Psoas muscle (tissue), 8 donors: ENCODE measurements at places on chromosomes 3 and 15. TPM values are rescaled to one million over a fixed set of nuclear protein-coding genes. Genes with fewer than 3 reads are reported as not detected.

SCG3 gene
- not detected for total RNA-seq

C3orf22 gene
- not detected for total RNA-seq

DNAH12 gene
- total RNA-seq: 0.12 TPM

WNT5A gene
- total RNA-seq: 2.8 TPM

NR2E3 gene
- not detected for total RNA-seq

GATA2 gene
- total RNA-seq: 5.4 TPM

PLA2G4E gene
- total RNA-seq: not detected

XXYLT1 gene
- total RNA-seq: 3.5 TPM

EFCC1 gene
- total RNA-seq: 0.38 TPM

SIDT1 gene
- total RNA-seq: 0.48 TPM

DNA sequence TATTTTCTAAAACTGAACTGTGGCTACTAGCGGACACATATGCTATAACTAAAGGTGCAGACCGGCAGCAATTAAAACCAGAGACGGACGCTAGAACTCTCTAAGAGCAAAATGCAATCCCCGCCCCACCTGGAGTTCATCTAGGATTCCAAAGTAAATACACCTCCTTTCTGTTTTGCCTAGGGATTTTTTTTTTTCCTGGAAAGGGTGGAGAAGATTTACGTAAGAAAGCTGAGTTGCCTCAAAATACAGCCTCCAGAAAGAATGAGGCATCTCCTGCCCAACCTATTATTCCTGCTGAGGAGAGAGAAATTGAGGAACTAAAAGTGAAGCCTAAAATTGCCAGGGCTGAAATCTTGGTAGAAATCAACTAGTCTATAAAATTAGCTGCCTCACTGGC lies 150.2 kb downstream of the TP63 start:
- no peak for DNase-seq
- H3K27ac ChIP-seq: peak overlapping the region; percentile 90
- no peaks in the 10 kb centered on the region for H3K27me3 ChIP-seq
- peaks cover 41% of the 10 kb centered on the region for H3K4me1 ChIP-seq

- H3K27ac ChIP-seq: no peak overlapping the region
- no peaks in the 10 kb centered on the region for H3K4me1 ChIP-seq
- H3K36me3 ChIP-seq: peaks cover 83% of the 10 kb centered on the region
- H3K4me3 ChIP-seq: no peak overlapping the region
- DNase-seq: no peak
- no peaks in the 10 kb centered on the region for H3K27me3 ChIP-seq
Measured at GRCh38 chr15:100332721-100333120, 9.1 kb downstream of the ADAMTS17 start.

- H3K27me3 ChIP-seq: peaks cover 4% of the 10 kb centered on the region
- H3K36me3 ChIP-seq: no peaks in the 10 kb centered on the region
- H3K4me1 ChIP-seq: no peaks in the 10 kb centered on the region
Measured at GRCh38 chr15:97875025-97875512, 85.4 kb upstream of the ARRDC4 start.

DNA sequence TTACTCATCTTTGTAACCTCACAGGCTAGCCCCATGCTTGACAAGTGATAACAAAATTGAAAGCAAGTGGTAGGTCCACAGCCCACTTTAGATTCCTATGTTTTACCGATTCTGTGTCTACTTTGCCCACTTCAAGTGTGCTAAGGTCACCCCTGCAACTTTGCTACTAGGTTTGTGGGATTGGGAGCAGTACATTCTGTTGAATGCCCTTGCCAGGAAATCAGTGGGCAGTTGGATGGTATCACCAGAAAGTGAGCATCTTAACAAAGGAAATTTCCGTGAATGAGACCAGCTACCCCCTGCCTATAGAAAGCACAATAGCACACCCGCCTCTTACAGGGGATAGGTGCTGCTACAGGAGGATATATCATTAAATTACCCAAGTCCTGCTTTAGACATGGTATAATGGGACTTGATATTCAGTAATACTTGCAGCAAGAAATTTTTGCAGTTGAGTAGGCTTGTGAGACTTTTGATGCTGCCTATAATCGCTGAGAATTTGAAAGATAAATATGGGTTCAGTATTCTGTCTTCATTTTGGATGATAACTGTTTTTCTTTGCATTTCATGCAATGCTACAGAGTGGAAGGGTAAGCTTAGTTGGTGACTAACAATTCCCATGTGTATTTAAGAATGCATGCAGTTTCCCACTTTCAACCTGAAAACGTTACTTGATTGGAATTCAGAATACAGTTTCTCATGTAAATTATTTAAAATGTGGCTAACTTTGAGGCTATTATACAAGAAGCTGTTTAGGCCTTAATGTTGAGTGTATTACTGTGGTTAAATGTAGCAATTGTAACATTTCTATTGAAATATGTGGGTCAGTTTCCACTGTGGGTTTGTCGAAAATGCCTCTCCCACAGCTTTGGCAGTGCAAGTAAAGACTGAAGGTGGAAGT lies 9.5 kb downstream of the EBLN2 start:
- DNase-seq: no peak
- no peak overlapping the region for H3K27ac ChIP-seq
- H3K36me3 ChIP-seq: no peaks in the 10 kb centered on the region
- H3K4me3 ChIP-seq: no peak overlapping the region
- H3K4me1 ChIP-seq: peaks cover 11% of the 10 kb centered on the region

GRCh38 chr15:33179874-33180273 lies 14.6 kb downstream of the FMN1 start:
- no peaks in the 10 kb centered on the region for H3K36me3 ChIP-seq
- H3K4me3 ChIP-seq: no peak overlapping the region
- no peaks in the 10 kb centered on the region for H3K27me3 ChIP-seq
- no peaks in the 10 kb centered on the region for H3K4me1 ChIP-seq

GRCh38 chr3:32048487-32049182 lies 57.8 kb upstream of the GPD1L start:
- H3K36me3 ChIP-seq: no peaks in the 10 kb centered on the region
- H3K27ac ChIP-seq: no peak overlapping the region
- H3K4me3 ChIP-seq: no peak overlapping the region

GRCh38 chr3:185502987-185503386 lies 4.2 kb upstream of the TMEM41A start:
- no peaks in the 10 kb centered on the region for H3K27me3 ChIP-seq
- H3K4me1 ChIP-seq: peaks cover 3% of the 10 kb centered on the region
- no peaks in the 10 kb centered on the region for H3K36me3 ChIP-seq
- H3K27ac ChIP-seq: no peak overlapping the region

DNA sequence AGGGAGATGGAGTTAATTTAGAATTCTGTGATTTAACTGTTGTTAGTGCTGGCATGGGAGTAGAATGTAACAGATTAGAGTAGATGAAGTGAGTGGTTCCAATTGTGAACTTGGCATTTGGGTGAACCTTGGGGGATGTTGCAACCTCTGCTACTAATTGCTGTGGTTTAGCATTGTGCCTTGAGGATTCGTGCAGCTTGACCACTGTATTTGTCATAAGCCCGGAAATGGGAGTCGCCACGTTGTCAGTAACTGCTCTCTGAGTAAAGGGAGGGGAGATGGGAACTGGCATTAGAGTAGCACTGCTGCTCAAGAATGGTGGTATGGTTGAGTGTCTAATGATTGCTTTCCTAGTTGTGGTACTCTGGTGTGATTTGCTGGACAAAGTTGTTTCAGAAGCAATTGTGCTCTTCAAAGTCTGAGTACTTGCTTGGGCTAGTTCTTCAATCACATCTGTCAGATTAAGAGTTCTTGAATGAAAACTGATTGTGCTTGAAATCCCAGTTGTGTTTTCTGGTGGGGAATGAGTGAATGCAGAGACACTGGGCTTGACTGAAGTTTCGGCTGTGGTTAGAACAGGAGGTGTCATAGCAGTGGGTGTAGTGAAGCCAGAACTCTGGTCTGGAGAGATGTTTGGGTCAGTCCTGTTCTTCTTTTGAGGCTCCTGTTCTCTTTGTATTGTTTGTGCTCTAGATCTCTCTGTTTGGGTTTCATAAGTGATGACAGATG lies 15.4 kb downstream of the IGSF10 start:
- no peaks in the 10 kb centered on the region for H3K36me3 ChIP-seq
- H3K4me3 ChIP-seq: no peak overlapping the region

DNA sequence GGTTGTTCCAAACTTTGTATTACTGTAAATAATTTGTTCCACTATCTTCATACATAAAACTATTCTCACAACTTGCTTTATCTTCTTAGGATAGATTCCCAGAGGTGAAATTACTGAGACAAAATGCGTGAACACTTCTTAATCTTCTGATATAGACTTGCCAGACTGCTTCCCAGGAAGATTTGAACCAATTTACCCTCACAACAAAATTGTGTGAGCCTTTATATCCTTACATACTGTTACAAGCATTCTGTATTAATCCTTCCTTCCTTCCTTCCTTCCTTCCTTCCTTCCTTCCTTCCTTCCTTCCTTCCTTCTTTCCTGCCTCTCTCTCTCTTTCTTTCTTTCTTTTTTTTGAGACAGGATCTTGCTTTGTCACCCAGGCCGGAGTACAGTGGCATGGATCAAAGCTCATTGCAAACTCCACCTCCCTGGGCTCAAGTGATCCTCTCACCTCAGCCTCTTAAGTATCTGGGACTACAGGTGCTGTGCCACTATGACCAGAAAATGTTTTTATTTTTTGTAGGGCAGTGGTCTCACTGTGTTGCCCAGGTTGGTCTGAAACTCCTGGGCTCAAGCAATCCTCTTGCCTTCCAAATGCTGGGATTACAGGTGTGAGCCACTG lies 57.1 kb upstream of the SSR3 start:
- no peaks in the 10 kb centered on the region for H3K36me3 ChIP-seq
- no peak overlapping the region for H3K27ac ChIP-seq
- no peak for DNase-seq

DNA sequence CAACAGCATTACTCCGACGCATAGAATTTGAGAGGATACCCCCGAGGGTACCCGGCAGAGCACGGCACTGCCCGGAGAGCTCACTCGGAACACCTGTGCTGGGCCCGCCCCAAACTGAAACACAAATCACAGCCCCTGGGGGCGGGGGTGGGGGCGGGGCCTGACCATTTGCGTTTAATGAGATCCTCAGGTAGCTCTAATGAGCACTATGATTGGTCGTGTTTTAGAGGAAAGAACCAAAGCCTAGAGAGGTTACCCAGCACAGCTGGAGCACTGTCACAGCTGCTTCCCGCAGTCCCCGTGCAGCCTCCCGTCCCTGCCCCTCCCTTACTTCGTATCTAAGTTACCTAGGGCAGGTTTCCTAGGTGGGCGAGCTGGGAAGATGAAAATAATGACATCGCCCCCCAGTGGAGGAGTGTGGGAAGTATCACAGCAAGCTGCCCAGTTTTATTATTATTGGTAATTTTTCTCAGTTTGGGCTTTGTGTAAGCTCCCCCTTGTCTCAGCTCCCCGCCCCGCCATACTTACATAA lies 187.1 kb downstream of the PDE8A start:
- no peaks in the 10 kb centered on the region for H3K36me3 ChIP-seq
- no peak for DNase-seq
- peak overlapping the region; percentile 32 for H3K4me3 ChIP-seq

DNA sequence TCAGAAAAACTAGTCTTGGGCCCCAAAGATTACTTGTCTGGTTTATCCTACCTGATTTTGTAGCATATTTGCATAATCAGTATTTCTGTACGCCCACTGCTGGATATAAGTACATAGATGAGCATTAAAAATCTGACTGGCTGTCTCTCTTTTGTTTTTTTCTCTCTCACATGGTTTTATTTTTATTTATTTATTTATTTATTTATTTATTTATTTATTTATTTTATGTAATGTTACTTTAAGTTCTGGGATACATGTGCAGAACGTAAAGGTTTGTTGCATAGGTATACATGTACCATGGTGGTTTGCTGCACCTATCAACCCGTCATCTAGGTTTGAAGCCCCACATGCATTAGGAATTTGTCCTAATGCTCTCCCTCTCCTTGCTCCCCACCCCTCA lies 31.9 kb downstream of the C2CD4B start:
- H3K4me1 ChIP-seq: no peaks in the 10 kb centered on the region
- no peak overlapping the region for H3K27ac ChIP-seq
- no peaks in the 10 kb centered on the region for H3K36me3 ChIP-seq
- no peak for DNase-seq
- H3K27me3 ChIP-seq: no peaks in the 10 kb centered on the region

- no peak overlapping the region for H3K4me3 ChIP-seq
- DNase-seq: no peak
- H3K27me3 ChIP-seq: no peaks in the 10 kb centered on the region
- H3K4me1 ChIP-seq: peaks cover 8% of the 10 kb centered on the region
- H3K27ac ChIP-seq: no peak overlapping the region
Measured at GRCh38 chr3:124823648-124824047, 63.5 kb downstream of the ITGB5 start.

DNA sequence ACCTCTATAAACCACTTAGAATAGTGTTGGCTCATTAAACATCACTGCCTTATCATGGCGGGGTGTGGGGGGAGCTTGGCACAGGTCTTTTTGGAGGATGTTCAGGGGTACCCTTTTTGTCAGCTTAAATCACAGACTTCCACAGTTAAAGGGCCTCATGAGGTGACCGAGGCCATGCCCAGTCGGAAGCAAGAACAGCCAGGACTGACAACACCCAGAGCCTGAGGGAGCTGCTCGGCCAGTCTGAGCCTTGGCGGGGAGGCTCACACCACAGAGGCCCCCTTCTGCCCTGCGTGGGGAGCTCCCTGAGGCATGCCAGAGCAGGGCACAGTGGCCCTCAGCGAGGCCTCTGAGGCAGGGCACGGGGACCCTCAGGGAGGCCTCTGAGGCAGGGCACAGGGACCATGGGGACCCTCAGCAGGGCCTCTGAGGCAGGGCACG lies 49.5 kb downstream of the UMPS start:
- H3K27ac ChIP-seq: peak overlapping the region; percentile 92
- peaks cover 42% of the 10 kb centered on the region for H3K4me1 ChIP-seq
- DNase-seq: peak; percentile 57
- H3K36me3 ChIP-seq: no peaks in the 10 kb centered on the region
- peak overlapping the region; percentile 26 for H3K4me3 ChIP-seq

- H3K27ac ChIP-seq: peak overlapping the region; percentile 82
- no peaks in the 10 kb centered on the region for H3K36me3 ChIP-seq
- no peak overlapping the region for H3K4me3 ChIP-seq
- H3K27me3 ChIP-seq: no peaks in the 10 kb centered on the region
- peak; percentile 48 for DNase-seq
Measured at GRCh38 chr15:86863226-86863915, 783.7 kb downstream of the AGBL1 start.

GRCh38 chr15:85598718-85599398 lies 195.9 kb downstream of the KLHL25 start:
- H3K27me3 ChIP-seq: no peaks in the 10 kb centered on the region
- peaks cover 42% of the 10 kb centered on the region for H3K4me1 ChIP-seq
- no peaks in the 10 kb centered on the region for H3K36me3 ChIP-seq

- H3K36me3 ChIP-seq: no peaks in the 10 kb centered on the region
- no peak for DNase-seq
- no peaks in the 10 kb centered on the region for H3K4me1 ChIP-seq
- no peaks in the 10 kb centered on the region for H3K27me3 ChIP-seq
- H3K4me3 ChIP-seq: no peak overlapping the region
- no peak overlapping the region for H3K27ac ChIP-seq
Measured at GRCh38 chr3:82474711-82475110, 713.3 kb upstream of the GBE1 start.

GRCh38 chr3:8324747-8325146 lies 176.9 kb upstream of the LMCD1 start:
- H3K27ac ChIP-seq: no peak overlapping the region
- peak; percentile 18 for DNase-seq
- no peaks in the 10 kb centered on the region for H3K36me3 ChIP-seq
- H3K27me3 ChIP-seq: no peaks in the 10 kb centered on the region
- no peaks in the 10 kb centered on the region for H3K4me1 ChIP-seq
